Pancreas (tissue), 10 donors: ENCODE measurements at places on chromosomes 2 and 18.

GRCh38 chr2:23926290-23926749 lies 603 bp downstream of the ATAD2B start:
- peaks cover 25% of the 10 kb centered on the region for H3K4me1 ChIP-seq
- H3K27me3 ChIP-seq: no peaks in the 10 kb centered on the region
- peak overlapping the region; percentile 92 for H3K4me3 ChIP-seq
- H3K27ac ChIP-seq: peak overlapping the region; percentile 99
- H3K36me3 ChIP-seq: no peaks in the 10 kb centered on the region
- peak; percentile 80 for DNase-seq

DNA sequence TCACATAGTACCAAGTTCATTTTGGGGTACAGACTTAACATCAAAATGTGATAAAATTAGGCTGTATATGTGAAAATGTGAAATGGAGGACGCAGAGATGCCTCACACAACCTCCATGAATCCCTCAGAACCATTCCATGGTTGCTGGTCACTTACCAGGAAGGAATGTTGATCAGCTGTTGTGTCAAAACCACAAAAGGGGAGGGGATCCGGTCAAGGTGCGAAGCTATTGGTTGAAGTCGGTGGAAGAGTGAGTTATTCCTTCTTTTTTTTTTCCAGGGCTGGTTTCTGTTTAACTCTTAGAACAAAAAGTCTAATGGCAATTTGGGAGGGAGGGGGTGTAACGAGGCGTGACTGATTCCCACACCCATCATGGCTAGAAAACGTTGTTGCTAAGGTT lies 32.3 kb upstream of the REG3A start:
- no peak overlapping the region for H3K4me3 ChIP-seq
- H3K27ac ChIP-seq: no peak overlapping the region
- DNase-seq: no peak

DNA sequence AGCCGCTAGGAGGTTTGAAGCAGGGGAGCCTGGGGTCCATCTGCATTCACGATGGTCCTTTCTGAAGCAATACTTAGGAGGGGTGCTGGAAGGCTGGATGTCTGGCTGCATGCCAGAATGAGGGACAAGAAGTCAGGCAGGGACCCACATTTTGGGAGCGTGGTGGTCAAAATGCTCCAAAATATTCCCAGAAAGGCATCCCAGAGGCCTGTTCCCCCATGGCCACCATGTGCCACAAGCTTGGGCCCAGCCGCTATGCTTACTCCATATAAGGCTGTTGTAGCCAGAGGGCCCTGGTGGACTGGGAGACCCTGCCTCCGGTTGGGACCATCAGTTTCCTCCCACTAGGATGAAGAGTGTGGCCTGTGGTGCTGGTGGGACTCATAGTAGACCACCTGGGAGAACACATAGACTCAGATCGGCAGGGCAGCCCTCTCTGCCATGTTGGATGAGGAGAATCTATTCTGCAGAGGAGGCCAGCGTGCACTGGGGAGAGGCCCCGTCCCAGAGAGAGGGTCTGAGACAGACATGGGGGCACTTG lies 3.6 kb upstream of the PROM2 start:
- H3K36me3 ChIP-seq: no peaks in the 10 kb centered on the region
- no peak overlapping the region for H3K27ac ChIP-seq
- peaks cover 14% of the 10 kb centered on the region for H3K4me1 ChIP-seq
- H3K4me3 ChIP-seq: no peak overlapping the region
- no peak for DNase-seq
- no peaks in the 10 kb centered on the region for H3K27me3 ChIP-seq

DNA sequence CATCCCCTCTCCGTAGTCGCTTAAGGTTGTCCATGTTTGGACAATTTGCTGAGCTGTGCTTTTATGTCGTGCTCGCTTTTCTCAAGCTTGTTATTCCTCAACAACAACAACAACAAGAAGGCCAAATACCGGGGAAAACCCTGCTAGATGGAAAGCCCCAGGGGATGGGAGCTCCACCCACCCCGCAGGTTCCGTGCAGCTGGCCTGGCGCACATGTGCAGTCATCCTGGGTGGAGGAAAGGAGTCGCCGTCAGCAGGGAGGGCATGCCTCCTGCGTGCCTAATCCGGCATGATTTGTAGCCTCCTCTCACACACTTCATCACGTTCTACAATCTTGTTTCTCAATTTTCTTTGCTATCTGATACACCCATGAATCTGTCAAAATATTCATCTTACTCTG lies 87.4 kb upstream of the SALL3 start:
- no peak overlapping the region for H3K4me3 ChIP-seq
- H3K27me3 ChIP-seq: no peaks in the 10 kb centered on the region
- no peaks in the 10 kb centered on the region for H3K36me3 ChIP-seq

DNA sequence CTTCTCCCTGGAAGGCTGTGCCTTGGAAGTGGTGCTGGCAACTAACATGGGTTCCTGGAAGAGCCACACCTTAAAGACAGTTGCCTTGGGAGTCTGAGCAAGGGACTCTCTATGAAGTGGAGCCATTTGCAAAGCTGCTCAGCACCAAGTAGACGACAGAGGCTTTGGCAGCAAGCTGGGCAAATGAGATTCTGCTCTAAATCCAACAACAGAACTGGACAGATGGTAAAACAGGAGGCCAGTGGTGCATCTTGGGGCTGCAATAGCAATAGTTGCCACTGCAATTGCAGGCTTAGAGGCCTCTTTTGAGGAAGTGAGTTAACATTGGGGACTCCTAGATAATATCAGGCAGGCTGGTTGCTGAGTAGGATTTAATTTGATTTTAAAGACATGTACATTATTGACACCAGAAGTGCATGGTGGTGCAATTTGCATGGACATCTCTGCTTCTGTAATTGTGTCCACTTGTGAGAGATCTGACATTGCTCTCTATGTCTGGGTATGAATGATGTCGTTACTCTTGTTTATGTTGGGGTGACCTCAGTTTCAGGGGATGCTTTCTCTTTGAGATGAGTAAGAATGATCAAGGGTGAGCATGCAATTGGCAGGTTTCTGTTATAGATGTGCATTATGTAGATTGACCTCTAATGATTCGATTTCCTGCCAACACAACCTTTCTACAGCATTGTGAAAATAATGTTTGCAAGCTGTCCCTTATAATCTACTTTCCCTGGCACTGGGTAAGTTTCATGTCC lies 568.3 kb upstream of the MEX3C start:
- no peaks in the 10 kb centered on the region for H3K4me1 ChIP-seq
- H3K4me3 ChIP-seq: no peak overlapping the region
- H3K36me3 ChIP-seq: no peaks in the 10 kb centered on the region
- DNase-seq: no peak
- H3K27me3 ChIP-seq: no peaks in the 10 kb centered on the region
